ENCODE measurements at places on chromosomes 1 and 21. TPM values are rescaled to one million over a fixed set of nuclear protein-coding genes. Genes with fewer than 3 reads are reported as not detected.

PIGR gene
- 0.05 TPM for total RNA-seq

PCNT gene
- total RNA-seq = 15.5 TPM

TRIM63 gene
- total RNA-seq = 1.8 TPM

C1orf87 gene
- total RNA-seq = not detected

SH2D1B gene
- 0.12 TPM for total RNA-seq

ZNF670 gene
- 3.5 TPM for total RNA-seq

FOXD2 gene
- 0.66 TPM for total RNA-seq

SRGAP2B gene
- total RNA-seq = 12.7 TPM

GUCA2A gene
- total RNA-seq = not detected

TMEM81 gene
- 2.1 TPM for total RNA-seq

FNBP1L gene
- 26.4 TPM for total RNA-seq

APOBEC4 gene
- total RNA-seq = not detected

FMN2 gene
- total RNA-seq = 4.0 TPM

OR2W3 gene
- not detected for total RNA-seq

All from A549 treated with Hydrocortisone at 1 μM for 4 hours (cell line).